H9 (cell line): ENCODE measurements at places on chromosomes 13 and 19.

GRCh38 chr13:59745392-59745788 is 418.3 kb downstream of the DIAPH3 start:
- no peak for DNase-seq

DNA sequence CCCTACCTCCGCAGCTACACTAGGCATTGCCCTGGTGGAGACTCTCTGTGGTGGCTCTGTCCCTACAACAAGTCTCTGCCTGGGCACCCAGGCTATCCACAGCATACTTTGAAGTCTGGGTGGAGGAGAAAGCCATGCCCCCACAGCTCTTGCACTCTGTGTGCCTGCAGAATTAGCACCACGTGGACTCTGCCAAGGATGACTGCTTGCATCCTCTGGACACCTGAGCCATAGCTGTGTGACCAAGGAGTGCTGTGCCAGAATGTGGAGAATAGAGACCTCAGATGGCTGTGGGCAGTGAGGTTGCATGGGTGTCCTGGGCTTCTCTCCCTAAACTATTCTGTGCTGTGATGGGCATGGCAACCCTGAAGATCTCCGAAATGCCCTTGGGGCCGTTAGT is 21.2 kb upstream of the MCF2L start:
- DNase-seq = no peak

GRCh38 chr19:4053423-4054324 is 13.0 kb downstream of the ZBTB7A start:
- DNase-seq = no peak

GRCh38 chr19:4910594-4911281 is 1.4 kb downstream of the UHRF1 start:
- no peak for DNase-seq

- DNase-seq = no peak
Observed at GRCh38 chr13:29511106-29511796, 84.2 kb downstream of the SLC7A1 start.

DNA sequence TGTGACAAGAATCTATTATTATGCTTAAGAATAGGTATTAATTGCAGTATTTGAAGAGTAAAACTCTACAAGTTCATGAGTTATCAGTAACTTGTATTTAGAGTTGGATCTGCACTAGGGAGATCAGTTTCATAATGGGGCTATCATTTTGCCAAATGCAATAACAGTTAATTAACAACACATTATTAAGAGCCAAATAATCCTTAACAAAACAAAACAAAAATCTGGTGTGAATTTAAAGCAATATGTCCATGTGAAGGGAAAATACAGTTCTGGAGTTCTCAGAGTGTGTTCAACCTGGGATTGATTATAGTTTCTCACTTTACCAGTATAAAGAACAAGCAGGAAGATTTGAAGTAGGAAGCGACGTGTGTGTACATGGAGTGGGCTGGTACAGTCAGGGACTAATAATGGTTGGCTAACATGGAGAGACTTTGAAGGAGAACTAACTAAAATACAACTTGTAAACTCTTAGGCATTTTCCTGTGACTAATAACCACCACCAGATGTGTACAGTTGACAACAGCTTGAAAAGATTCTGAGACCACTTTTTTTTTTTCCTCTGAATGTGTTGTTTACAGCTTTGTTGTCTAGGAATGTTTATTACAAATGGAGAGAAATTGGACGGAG is 58.5 kb downstream of the POSTN start:
- no peak for DNase-seq

DNA sequence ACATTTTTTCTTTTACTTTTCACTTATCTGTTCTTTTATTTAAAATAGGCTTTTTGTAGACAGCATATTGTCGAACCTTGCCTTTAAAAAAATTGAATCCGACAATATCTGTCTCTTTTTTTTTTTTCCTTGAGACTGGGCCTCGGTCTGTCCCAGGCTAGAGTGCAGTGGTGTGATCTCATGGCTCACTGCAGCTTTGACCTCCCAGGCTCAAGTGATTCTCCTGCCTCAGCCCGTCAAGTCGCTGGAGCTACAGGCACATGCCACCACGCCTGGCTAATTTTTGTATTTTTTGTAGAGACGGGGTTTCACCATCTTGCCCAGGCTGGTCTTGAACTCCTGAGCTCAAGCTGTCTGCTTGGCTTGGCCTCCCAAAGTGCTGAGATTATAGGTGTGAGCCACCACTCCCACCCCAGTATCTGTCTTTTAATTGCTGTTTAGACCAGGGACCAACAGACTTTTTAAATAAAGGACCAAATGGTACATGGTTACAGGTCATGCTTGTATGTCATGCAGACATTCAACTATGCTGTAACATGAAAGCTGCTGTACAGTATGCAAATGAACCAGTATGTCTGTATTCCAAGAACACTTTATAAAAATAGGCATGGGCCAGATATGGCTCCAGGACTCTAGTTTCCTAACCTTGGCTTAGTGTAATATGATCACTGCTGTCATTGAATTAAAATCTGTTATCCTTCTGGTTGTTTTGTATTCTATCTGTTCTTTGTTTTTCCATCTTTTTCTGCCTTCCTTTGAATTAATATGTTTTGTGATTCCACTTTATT is 80.3 kb downstream of the GJA3 start:
- no peak for DNase-seq

- DNase-seq = peak; percentile 69
Observed at GRCh38 chr13:110266983-110267382, 40.0 kb downstream of the COL4A1 start.

- DNase-seq = no peak
Observed at GRCh38 chr13:71209217-71209616, 657.8 kb downstream of the DACH1 start.

- DNase-seq = no peak
Observed at GRCh38 chr19:33426621-33427361, 53.3 kb downstream of the CEBPG start.

GRCh38 chr13:60229708-60230272 is 66.1 kb upstream of the DIAPH3 start:
- DNase-seq = no peak

GRCh38 chr13:112065867-112066623 is 904 bp upstream of the SOX1 start:
- peak; percentile 71 for DNase-seq

DNA sequence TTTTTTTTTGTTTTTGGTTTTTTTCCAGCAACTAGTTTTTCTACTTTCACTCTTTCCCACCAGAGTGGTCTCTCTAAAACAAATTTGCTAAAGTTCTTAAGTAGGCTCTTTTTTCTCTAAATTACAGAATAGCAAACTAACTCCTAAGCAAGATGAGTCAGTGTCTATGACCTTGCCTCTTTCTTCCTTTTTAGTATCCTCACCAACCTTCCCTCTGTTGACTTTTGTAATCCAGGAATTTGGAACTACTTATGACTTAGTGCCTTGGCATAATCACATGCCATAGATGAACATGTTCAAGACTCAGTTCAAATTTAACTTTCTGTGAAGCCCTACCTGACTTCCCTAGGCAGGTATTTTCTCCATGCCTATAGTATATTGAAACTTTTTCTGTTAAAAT is 32.3 kb upstream of the AKAP11 start:
- no peak for DNase-seq

GRCh38 chr19:2446381-2446780 is 10.4 kb downstream of the LMNB2 start:
- DNase-seq = no peak

DNA sequence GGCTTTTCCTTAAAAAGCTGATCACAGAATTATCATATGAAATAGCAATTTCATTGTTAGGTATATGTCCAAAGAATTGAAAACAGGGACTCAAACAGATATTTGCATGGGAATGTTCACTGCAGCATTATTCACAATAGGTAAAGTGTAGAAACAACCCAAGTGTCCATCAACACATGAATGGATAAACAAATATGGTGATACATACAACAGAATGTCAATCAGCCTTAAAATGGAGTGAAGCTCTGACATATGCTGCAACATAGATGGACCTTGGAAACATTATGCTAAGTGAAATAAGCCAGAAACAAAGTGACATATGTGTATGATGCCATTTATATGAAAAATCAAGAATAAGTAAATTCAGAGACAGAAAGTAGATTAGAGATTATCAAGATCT is 6.1 kb upstream of the CEACAM1 start:
- no peak for DNase-seq

GRCh38 chr13:27018344-27018861 is 153.2 kb downstream of the USP12 start:
- peak; percentile 20 for DNase-seq

DNA sequence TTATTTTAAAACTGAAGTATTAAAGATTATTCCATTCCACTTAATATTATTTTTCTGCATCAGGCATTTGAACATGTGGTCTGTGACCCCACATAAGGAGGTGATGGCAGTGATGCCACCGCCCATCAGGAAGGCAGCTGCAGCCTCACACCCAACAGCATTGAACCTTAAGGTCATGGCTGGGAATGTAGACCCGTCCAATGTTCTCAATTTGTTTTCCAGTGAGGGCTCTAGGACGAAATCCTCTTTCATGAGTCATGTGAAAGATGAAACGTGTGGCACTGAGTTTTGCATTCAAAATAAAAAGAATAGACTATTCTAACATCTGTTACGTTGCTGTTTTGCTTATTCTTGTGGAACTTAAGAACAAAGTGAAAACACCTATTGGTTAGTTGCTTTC is 74.5 kb upstream of the ANKRD10 start:
- no peak for DNase-seq

GRCh38 chr13:104382951-104383350 is 1316.7 kb upstream of the SLC10A2 start:
- no peak for DNase-seq

- no peak for DNase-seq
Observed at GRCh38 chr19:49786376-49786820, 19.6 kb downstream of the AP2A1 start.

DNA sequence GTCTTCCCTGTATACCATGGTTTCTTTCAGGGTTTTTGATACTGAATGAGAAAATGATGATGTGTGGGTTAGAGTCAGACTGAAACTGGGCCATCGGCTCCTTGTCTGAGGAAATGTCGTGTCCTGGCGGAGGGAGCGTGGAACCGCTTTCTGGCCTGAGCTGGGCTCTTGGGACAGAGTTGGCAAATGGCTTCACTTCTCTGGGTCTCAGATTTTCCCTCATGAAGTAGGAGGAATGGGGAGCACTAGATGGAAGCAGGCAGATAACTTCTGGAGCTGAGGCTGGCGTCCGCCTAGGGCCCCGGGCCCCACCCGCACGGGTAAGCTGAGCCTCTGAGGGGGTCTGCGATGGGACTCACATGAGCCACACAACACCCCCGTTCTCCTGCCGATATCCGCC is 133.3 kb upstream of the WASF3 start:
- no peak for DNase-seq

GRCh38 chr19:45469132-45469944 is 1.5 kb downstream of the FOSB start:
- DNase-seq = peak; percentile 95

DNA sequence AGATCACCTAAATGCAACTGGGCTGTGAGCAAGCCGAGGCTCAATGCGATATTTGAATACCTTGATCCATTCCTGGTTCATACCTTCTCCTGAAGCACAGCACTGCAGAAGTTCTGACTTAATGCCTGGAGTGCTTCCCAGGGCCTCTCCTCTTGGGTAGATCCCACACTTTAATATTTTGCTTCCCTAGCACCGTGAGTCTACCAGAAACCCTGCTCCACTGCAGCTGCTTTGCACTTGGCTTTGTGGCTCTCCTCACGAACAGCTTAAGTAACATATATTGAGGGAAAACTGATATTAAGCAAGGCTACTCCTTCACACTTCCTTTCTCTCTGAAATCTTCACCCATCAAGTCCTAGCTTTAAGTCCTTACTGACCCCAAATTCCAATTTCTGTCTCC is 51.6 kb upstream of the C13orf42 start:
- no peak for DNase-seq

- DNase-seq = no peak
Observed at GRCh38 chr13:96052656-96053002, 572 bp downstream of the UGGT2 start.

DNA sequence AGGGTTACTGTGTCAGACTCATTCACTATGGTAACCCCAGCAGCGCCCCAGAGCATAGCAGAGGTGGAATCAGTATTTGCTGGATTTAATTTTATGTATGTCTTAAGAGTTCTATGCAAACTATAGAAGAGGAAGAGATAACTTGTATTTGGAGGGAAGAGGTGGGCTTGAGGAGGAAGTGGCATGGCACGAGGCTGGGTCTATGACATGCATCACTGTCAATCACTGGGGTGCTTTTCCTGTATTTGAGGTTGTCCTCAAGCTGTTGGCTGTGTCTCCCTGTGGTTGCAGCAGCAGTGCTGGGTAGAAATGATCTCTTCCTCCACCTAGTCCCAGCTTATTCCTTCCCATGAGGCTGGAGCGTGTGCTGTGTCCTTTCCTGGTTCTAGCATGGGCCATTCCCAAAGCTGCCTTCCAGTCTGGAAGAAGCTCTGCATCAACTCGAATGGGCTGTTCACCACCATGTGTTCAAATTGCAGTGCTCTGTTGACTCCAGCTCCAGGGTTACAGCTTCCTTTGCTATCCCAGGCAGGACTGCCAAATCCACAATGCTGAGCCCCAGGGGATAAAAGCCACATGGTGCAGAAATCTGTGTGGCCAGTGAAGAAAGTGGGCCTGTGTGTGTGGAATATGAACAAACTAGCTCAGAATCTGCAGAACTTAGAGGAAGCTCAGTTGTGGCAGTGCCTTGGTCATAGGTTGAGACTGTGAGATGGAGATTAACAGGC is 73.1 kb upstream of the MTIF3 start:
- no peak for DNase-seq

DNA sequence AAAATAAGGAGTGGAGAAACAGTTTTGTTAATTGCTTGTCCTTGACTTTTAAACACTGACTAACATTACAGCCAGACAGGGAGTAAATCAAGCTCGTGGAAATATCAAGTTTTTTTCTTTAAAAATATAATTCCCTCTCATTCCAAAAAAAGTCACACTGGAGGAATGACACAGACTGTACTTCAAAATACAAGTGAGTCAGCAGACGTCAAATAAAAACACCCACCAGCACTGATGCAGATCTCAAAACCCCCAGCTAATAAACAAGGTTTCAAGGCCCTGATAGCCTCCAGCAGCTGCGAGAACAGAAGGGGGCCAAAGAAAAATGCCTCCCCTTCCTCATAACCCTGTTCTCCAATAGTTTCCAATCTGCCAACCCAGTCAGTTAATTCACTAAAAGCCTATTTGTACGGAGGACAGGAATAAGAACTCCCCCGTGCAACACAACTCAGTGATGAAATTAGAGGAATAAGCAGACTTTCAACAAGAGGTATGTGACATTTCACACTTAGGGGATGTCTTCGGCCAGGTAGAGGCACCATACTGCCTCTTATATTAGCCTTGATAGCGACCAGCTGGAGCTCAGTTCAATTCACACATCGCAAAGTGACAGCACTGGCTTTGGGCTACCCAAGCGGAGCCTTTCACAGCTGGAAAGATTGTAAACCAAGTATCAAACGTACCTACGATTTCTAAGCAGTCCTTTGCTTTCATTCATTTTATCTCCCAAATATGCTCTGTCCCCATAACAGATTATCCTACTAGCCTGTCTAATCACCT is 561.0 kb upstream of the KLF12 start:
- DNase-seq = no peak

GRCh38 chr19:17866312-17866963 is 5.3 kb upstream of the SLC5A5 start:
- DNase-seq = no peak

GRCh38 chr19:39531834-39532232 is 819 bp downstream of the EID2B start:
- no peak for DNase-seq

GRCh38 chr19:49098795-49099194 is 13.5 kb downstream of the SNRNP70 start:
- DNase-seq = no peak

GRCh38 chr13:46035066-46035465 is 17.5 kb downstream of the ZC3H13 start:
- no peak for DNase-seq

- DNase-seq = no peak
Observed at GRCh38 chr19:15216363-15216762, 15.6 kb upstream of the NOTCH3 start.
